ENCODE measurements at places on chromosomes 5 and 9. TPM values are rescaled to one million over a fixed set of nuclear protein-coding genes. Genes with fewer than 3 reads are reported as not detected.

DNA sequence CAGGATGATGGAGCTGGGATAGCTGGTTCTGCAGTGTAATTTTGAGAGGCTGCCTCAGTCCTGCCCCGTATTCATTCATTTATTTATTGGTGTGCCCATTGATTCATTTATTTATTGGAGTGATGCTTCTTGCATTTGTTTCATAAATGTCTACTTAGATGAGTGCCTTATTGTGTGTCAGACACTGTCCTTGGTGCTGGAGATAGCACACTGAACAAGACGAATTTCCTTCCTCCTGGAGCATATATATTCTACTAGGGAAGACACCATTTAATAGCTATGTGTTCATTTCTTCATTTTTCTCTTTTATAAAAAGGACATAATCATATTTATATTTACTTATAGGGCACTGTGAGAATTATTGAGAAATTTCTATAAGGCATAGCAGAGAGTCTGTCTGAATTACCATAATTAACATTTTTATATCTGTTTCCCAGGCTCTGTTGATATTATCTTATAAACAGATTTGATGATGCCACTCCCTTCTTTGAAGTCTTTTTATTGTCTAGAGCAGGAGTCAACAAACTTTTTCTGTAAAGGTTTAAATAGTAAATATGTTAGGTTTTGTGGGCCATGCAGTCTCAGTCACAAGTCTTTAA is 433.9 kb upstream of the ZNF608 start:
- no peak for DNase-seq

C9orf50 gene
- not detected for total RNA-seq

- no peak for DNase-seq
These were observed 195.6 kb downstream of the PLK2 start for GRCh38 chr5:58264276-58264675.

DNA sequence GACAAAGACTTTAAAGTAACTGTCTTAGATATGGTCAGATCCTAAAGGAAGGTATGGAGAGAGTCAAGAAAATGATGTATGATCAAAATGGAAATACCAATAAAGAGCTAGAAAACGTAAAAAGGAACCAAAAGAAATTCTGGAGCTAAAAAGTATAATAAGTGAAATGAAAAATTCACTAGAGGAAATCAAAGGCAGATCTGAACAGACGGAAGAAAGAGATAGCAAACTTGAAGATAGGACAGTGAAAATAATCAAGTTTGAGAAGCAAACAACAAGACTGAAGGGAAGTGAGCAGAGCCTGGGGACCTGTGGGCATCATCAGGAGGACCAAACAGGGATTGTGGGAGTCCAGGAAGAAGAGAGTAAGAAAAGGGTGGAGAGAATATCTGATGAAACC is 115.4 kb downstream of the EHMT1 start:
- DNase-seq: peak; percentile 29

GPX8 gene
- total RNA-seq: not detected

ZNF608 gene
- total RNA-seq: 58.8 TPM

- DNase-seq: no peak
These were observed 61.9 kb downstream of the FAM78A start for GRCh38 chr9:131214286-131214856.

CD72 gene
- total RNA-seq: 67.6 TPM

DNA sequence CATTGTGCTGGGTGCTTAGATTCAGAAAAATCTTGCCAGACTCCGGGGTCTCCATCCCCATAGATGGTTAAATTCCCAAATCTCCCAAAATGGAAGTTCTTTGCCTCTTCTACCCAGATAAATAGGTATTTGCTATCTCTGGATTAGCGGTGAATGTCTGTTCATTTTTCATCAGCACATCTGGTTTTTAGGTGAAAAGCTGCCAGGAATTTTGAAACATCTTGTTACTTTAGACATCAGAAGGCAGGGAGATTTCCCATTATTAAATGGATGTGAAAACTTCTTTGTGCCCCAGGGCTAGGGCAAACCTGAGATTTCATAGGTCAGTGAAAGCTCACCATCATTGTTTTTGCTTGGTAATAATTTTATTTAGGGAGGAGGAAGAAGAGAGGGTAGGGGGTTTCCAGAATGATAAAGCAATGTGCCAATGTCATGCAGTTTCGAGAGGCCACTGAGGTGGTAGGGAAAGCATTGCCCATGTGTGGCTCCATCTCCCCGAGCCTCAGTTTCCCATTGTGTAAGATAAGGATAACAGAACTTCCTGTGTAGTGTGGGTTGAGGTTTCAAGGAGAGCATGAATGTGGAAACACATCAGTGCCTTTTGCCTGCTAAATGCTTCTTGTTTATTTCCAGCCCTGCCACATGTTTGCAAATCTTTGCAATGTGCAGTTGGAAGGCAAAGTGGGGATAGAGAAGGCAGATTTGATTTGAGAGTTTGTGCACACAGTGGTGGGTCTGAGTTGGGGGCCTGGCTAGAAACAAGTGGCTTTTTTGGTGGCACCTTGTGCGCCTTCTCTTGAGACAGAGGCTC is 147.2 kb upstream of the KLF4 start:
- DNase-seq: no peak

DNA sequence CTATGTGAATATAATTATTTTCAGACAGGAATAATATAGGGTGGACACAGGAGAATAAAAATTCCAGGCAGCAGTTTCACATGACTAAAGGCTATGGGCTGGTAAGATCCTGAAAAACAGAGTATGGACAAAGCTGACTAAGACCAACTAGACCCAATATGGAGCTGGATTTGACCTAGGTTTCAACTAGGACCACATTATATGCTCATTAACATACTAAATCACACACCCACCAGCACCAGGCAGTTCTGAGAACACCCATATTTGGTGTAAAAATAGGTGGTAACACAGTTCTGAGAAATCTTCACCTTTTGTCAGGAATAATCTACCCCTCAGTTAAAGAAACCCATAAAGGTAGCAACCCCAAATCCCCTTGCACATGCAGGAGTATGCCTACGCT is 64.7 kb downstream of the MAPKAP1 start:
- no peak for DNase-seq

DNA sequence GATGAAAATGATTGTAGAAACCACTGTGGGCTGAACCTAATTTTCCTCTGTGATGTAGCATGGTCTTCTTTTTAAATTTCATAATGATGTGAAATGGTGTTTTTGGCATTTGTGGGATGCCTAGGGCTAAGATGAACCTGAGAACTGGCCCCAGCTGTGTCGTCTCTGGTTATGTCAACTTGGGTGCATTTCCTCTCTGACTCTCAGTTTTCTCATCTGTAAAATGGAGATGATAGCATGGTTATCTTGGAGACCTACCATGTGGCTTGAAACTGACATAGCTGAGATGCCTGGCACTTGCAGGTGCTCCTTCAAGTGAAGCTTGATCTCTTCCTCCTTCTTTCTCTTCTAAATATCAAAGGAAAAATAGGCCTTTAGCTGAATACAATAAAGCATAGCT is 77.8 kb downstream of the BOD1 start:
- DNase-seq: no peak

DNA sequence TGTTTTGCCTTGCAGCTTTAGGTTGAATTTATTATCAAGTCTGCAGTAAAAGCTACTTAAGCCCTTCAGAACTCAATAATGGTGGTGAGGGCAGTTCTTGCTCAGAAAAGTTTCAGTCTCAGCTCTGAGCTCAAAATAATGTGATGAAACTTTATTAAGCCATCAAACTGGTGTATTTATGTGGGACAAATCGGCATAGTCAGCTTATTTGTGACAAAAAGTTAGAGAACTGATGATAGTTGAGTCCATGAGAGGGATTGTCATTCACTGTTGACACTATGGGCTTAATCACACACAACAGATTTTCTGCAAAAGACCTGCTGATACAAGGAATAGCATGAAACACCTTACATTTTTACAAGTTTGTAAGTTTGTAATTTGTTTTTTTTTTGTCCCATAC is 9.4 kb downstream of the SRD5A1 start:
- DNase-seq: no peak

DNA sequence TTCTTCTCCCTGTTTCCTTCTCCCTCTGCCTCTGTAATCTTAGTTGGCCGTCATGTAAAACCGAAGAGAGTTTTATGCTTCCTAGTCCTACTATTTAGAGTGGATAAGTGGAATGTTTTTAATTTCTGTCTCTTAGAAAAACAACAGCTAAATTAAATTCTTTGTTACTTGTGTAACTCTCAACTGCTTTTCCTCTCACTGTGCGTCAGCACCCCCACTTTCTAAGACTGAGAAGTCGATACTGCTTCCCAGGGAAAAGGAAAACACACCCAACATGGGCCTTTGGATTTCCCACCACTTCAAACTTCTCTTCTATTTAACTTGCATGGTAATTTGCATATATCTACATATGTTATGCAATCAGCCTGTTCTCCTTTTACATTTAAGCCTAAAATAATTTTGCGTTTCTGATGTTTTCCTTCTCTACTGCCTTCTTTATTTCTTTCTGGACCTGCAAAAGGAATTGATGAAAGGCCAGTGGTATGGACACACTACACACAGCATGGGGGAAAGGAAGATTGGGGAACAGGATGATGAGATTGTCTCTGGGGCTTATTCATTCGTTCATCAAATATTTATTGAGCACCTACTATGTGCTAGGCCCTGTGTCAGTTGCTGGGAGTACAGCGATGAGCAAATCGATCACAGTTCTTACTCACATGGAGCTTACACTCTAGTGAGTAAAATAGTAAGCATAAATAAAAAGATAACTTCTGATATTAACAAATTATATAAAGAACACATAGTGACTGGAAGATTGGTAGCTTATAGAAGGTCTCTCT is 52.5 kb upstream of the CTNNA1 start:
- no peak for DNase-seq

GRCh38 chr9:90799271-90799852 is 2.3 kb upstream of the SYK start:
- DNase-seq: no peak

C5orf22 gene
- 31.4 TPM for total RNA-seq

MAP1B gene
- 0.06 TPM for total RNA-seq

SLC6A7 gene
- total RNA-seq: not detected

OR1Q1 gene
- not detected for total RNA-seq

VCAN gene
- total RNA-seq: not detected

AMBP gene
- not detected for total RNA-seq

DNA sequence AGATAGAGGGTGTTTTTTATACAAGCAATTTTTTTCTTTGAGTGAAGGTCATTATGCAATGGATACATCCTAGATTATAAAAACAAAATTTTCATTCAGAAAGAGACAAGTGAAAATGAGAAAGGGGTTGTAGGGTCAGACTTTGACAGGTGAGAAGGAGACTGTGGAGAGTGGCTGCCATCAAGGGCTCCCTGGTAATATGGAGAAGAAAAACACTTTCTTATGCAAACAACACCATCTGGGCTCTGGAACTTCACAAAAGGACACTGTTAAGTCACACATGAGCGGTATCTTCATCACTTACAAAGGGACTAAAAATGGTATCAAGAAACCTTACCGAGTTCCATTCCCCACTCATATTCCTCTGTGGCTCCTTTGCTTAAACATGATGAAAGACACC is 23.5 kb downstream of the C7 start:
- no peak for DNase-seq

DNA sequence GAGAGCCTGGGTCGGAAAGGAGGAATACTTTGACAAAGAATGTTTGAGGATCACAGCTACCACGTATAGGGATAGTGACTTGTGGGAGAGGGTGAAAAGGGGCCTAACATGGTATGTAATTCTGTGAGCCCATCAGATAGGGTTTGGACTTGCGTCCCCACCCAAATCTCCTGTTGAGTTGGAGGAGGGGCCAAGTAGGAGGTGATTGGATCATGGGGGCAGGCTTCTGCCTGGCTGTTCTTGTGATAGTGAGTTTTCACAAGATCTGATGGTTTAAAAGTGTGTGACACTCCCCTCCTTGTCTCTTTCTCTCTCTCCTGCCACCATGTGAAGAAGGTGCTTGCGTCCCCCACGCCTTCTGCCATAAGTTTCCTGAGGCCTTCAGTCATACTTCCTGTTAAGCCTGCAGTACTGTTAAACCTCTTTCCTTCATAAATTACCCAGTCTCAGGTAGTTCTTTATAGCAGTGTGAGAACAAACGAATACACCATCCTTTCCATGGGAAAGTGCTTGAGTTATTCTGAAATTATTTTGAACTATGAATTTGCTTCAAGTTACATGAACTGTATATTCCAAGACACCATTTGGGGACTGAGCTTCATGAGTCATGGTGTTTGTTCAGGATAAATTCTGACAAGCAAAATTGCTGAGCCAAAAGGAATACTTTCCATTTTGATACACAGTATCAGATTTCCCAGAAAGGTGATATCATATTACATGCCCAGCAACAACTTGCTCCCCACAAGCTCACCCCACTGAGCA is 68.8 kb upstream of the SSBP2 start:
- no peak for DNase-seq

PCDHGC4 gene
- 6.4 TPM for total RNA-seq

DNA sequence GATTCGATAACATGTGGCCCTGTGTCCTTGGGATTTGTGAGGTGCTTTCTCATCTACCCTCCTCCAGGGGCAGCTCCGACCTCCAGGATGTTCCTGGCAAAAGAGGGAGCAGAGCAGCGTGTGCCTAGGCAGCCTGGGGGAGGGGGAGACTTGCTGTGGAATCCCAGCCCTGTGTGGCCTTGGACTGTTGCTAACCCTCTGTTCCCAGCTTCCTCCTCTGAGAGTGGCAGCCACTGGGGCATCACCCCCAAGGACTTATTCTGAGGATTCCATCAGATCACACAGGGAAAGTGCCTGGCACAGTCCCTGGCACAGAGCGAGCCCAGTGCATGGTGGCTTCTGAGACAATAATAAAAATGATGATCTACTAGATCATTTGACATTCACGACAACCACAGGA is 265.1 kb upstream of the MVB12B start:
- DNase-seq: no peak

DNA sequence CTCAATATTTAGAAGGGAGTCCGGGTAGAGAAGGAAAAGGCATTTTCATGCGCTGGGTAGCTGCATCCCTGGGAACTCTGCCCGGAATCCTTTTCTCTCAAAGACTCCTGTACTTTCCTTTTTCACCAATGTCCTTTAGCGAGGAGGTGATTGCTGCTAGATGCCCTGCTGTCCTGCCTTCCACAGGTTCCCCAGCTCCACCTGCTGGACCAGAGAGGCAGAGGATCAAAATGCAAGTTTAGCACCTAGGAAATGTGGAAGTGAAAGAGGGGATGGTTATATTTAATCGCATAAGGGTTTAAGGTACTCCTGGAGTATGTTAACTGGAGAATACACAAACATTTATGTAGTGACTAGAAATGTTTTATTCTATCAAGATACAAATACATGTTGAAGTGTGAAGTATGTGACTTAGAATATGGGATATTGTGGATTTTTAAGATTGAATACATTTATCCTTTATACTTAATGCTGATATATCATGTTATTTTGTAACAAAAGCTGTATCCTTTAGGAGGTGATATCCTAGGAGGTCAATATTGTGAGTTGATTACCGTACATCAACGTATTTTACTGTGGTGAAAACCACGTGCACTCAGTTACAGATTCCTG is 145.7 kb downstream of the ARHGAP26 start:
- peak; percentile 55 for DNase-seq

DNA sequence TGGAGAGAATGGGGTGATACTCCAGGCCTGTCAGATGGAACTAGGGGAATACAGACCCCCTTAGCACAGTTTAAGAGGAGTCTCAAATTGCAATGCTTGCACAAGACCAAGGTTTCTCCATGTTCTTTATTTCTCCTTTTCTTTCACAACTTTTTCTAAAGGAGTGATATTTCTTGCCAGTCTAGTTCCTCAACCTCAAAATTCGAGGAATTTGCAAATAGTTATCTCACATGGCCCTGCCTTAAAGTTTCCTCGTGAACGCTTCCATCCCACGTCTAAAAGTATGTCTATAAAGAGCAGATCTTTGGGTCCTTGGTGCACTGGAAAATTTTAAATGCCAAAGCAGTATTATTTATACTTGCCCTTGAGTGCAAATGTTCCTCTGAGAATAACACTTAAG is 373.8 kb upstream of the KLF4 start:
- DNase-seq: no peak

ADAMTS16 gene
- total RNA-seq: not detected

- DNase-seq: peak; percentile 75
These were observed 15.3 kb downstream of the PCDHGC5 start for GRCh38 chr5:141504216-141504615.
